ENCODE measurements at places on chromosomes 2 and 18. TPM values are rescaled to one million over a fixed set of nuclear protein-coding genes. Genes with fewer than 3 reads are reported as not detected.

FAM110C gene
- 8.3 TPM for polyA plus RNA-seq

OR6B2 gene
- polyA plus RNA-seq: not detected

POTEC gene
- polyA plus RNA-seq: not detected

CCDC148 gene
- 6.6 TPM for polyA plus RNA-seq

SLC5A7 gene
- polyA plus RNA-seq: 0.75 TPM

CD28 gene
- 0.37 TPM for polyA plus RNA-seq

DNA sequence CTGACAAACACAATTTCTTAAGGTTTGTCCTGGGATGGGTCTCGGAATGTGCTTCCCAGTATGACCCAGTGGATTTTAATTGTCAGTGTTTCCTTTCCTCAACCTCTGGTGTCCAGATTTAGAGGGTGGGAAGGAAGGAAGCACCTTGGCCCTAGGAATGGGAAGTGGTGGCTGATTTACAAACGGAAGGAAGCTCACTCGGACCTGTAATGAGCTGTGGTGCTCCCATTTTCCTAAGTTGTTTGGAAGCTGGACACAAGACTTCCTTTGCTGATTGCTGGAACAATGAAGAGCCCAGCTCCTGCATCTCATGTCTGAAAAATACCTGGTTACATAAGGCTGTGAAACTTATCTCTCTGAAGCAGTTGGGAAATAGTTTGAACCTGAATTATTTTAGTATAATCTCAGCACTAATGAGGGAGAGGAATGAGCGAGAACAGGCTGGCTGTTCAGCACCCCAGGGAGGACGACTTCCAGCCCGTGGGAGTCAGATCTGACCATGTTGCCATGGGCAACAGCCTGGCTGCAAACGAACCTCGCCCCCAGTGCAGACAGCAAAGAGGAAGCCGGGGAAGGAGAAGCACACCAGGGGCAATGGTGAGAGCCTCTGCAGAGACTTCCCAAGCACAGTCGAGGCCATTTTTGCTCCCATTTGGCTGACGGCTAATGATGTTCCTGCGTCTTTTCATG, 74.4 kb upstream of the ASB18 start:
- DNase-seq: peak; percentile 73
- no peak overlapping the region for H3K27ac ChIP-seq
- H3K4me1 ChIP-seq: peaks cover 5% of the 10 kb centered on the region
- H3K36me3 ChIP-seq: no peaks in the 10 kb centered on the region
- H3K27me3 ChIP-seq: no peaks in the 10 kb centered on the region

DNA sequence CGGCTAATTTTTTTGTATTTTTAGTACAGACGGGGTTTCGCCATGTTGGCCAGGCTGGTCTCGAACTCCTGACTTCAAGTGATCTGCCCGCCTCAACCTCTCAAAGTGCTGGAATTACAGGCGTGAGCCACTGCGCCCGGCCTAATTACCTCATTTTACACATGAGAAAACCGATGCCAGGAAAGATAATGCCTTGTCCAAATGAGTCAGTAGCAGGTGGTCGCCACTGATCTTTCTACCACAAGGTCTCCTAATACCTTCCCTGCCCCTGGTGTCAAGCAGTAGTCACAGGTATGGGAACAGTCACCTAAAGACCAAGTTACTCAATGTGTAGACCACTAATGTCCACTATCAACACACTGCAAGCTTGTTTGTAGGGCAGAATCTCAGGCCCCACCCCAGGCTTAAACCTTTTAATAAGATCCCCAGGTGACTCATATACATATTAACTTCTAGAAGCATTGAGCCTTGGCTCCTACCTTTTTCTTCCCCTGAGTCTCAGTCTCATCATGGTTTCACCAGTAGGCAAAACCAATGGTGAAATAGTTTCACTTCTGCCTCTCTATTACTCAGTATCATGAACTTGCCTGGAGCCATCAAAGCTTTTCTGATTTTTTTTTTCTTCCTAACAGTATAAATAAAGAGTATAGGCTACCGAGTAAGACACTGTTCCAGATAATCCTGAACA, 6.9 kb upstream of the EPB41L5 start:
- no peaks in the 10 kb centered on the region for H3K36me3 ChIP-seq
- H3K4me3 ChIP-seq: no peak overlapping the region
- H3K4me1 ChIP-seq: no peaks in the 10 kb centered on the region
- no peak overlapping the region for H3K27ac ChIP-seq
- DNase-seq: no peak
- H3K27me3 ChIP-seq: no peaks in the 10 kb centered on the region

GRCh38 chr18:5457462-5457957, 86.3 kb downstream of the EPB41L3 start:
- H3K4me1 ChIP-seq: peaks cover 6% of the 10 kb centered on the region
- no peak overlapping the region for H3K4me3 ChIP-seq
- no peaks in the 10 kb centered on the region for H3K27me3 ChIP-seq
- H3K36me3 ChIP-seq: no peaks in the 10 kb centered on the region
- no peak overlapping the region for H3K27ac ChIP-seq
- DNase-seq: no peak

GRCh38 chr2:226362980-226363379, 436.6 kb downstream of the IRS1 start:
- H3K4me1 ChIP-seq: no peaks in the 10 kb centered on the region
- no peak overlapping the region for H3K4me3 ChIP-seq
- H3K36me3 ChIP-seq: no peaks in the 10 kb centered on the region

DNA sequence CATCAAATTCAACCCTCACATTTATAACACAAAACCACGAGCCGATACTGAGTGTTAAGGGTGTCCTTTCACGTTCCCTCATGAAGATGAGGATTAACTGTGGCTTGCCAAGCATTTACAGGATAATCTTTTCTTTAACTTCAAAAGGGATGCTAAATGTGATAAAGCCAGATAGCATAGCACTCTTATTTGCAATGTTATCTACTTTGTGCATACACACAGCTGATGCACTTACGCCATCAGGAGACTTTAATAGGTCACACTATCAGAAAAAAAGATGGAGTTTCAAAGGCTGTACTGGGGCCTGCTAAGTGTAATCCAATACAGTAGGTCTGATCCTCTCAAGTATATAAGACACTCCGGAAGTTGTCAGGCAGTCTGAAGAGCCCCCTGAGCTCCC, 572.7 kb downstream of the PIK3C3 start:
- H3K36me3 ChIP-seq: no peaks in the 10 kb centered on the region
- H3K4me3 ChIP-seq: no peak overlapping the region
- DNase-seq: no peak
- no peak overlapping the region for H3K27ac ChIP-seq

- no peak overlapping the region for H3K4me3 ChIP-seq
- H3K4me1 ChIP-seq: no peaks in the 10 kb centered on the region
- H3K27ac ChIP-seq: no peak overlapping the region
- no peaks in the 10 kb centered on the region for H3K27me3 ChIP-seq
- H3K36me3 ChIP-seq: no peaks in the 10 kb centered on the region
- no peak for DNase-seq
Measured at GRCh38 chr18:63043516-63043915, 276.1 kb downstream of the BCL2 start.
